Neural progenitor cell (in vitro differentiated cells): ENCODE measurements at places on chromosomes 2 and 18.

GRCh38 chr2:168008646-168009195 lies 238.7 kb downstream of the STK39 start:
- no peak for DNase-seq

DNA sequence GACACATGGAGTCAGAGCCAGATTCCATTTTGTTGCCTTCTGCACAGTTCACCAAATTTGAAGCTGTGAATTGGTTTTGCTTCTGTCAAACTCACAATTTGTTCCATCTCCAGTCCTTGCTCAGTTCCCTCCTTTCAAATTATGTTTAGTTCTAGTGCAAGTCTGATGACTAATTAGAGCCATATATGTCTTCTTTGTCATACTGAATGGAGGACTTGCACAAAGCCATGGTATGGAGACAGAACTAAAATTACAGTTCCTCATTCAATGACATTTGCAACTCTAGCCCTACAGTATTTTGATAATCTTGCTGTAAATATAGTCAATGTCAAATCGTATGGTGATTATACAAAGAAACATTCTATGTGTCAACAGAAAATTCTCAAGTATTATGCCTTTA lies 936.9 kb upstream of the CELF4 start:
- no peak for DNase-seq

GRCh38 chr2:143125717-143126116 lies 3.5 kb upstream of the ARHGAP15 start:
- DNase-seq, result no peak

DNA sequence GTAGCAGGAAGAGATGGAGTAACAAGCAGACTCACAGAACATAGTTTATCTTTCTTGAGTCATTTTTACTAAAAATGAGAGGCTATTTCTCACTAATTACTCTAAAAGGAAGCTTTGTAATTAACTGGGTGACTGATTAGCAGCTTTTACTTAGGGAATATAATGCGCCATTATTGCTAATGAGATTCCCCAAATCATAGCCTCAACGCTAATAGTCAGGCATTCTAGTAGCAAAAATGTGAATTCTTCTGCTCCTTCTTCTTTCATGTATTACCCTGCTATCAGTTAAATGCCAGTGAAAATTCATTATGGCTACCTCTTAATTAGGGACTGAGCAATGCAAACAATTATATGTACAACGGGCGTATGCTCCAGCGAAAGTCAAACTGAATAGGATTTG lies 349.8 kb downstream of the CDH19 start:
- DNase-seq, result no peak

DNA sequence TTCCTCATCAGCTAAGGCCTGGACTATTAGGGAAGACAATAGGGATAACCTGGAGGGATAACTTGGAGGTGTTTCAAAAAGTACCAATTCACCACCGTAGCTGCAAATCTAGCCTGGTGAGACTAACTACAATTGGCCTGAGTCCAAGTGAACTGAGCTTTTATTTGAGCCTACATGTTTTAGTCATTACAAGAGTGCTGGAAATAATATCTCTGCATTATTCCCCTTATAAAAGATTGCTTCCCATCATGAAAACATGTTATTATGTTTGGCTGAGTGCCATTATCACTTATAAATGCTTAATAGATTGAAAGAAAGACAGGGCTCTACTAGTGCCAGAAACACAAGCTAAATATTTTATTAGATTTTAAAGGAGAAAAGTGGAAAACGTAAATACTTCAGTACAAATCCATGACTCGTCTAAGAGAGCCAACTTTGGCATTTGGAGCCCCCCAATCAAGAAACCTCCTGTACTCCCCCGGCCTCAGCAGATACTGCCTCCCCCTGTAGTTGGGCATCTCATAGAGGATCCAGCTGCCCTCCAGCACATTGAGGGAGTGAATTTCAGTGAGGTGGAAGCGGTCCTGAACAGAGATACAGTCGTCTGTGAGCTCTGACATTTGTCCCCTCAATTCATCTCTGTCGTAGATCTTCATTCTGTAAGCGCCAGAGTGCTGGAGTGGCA lies 3.6 kb downstream of the CRYGB start:
- DNase-seq, result no peak

- no peak for DNase-seq
Measured at GRCh38 chr2:25204190-25204838, 35.9 kb upstream of the POMC start.

DNA sequence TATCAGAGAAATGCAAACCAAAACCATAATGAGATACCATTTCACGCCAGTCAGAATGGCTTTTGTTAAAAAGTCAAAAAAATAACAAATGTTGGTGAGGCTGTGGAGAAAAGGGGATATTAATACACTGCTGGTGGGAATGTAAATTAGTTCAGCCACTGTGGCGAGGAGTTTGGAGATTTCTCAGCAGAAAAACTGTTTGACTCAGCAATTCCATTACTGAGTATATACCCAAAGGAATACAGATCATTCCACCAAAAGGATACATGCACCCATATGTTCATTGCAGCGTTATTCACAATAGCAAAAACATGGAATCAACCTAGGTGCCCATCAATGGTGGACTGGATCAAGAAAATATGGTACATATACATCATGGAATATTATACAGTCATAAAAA lies 54.5 kb upstream of the WDR75 start:
- DNase-seq, result no peak

- no peak for DNase-seq
Measured at GRCh38 chr2:188570370-188570769, 278.7 kb downstream of the GULP1 start.

GRCh38 chr2:38806733-38807059 lies 28.7 kb downstream of the GEMIN6 start:
- no peak for DNase-seq

GRCh38 chr2:121994238-121995206 lies 239.1 kb downstream of the TSN start:
- no peak for DNase-seq

GRCh38 chr18:31563778-31564177 lies 27.9 kb upstream of the TTR start:
- DNase-seq, result no peak

DNA sequence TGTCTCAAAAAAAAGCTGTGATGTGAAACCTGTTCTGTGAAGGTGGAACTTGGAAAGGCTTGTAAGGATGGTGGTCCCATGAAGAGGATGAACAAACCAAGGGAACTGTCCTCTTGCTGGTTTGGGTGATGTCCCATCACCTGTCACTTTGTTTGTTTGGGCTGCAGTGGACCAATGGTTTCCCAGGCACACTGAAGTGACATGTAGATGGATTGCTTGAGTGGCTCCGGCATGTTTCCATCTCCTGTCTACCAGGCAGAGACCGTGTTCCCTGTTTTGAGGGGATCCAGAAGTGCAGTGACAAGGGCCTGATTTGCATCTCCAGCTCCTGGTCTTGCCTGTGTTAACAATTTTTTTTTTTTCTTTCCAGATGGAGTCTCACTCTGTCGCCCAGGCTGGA lies 8.9 kb downstream of the NEDD4L start:
- no peak for DNase-seq

DNA sequence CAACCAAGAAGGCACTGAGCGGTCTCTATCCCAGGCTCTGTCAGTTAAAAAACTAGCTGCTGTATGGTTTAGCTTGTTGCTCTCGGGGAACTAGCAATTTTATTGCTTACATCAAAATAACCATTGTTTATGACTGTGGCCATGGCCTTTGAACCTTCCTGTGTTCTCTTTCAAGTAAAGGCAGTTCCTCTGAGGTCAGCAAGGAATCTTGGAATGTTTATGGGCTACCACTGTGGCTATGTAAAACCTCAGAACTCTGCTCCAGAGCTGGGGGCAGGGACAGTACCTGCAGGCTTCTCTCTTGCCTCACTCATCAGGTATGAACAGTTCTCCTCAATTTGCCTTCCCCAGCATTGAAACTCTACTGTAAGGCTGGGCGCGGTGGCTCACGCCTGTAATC lies 416.0 kb upstream of the NETO1 start:
- DNase-seq, result no peak

DNA sequence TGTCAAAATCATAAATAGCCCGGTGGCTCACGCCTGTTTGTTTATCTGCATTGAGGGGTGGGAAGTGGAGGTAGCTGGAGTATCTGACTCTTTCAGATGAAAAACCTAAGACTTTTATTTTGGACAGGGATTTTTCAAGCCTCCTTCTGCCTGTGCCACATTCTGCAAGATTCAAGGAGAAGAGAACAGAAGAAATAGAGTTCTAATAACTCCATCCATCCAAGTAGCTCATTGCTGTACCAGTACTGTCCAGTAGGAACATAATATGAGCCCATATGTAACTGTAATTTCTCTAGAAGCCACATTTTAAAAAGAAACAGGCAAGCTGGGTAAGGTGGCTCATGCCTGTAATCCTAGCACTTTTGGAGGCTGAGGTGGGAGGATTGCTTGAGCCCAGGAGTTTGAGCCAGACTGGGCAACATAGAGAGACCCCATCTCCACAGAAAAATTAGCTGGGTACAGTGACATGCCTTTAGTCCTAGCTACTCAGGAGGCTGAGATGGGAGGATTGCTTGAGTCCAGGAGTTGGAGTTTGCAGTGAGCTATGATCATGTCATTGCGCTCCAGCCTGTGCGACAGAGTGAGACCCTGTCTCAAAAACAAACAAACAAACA lies 35.4 kb upstream of the NT5DC4 start:
- no peak for DNase-seq

- DNase-seq, result no peak
Measured at GRCh38 chr2:48674933-48675332, 57.3 kb downstream of the GTF2A1L start.

- peak; percentile 95 for DNase-seq
Measured at GRCh38 chr2:42047488-42048298, at the start of gene PKDCC. TSS of gene PKDCC (plus strand) at chr2:42048021. CDS start at chr2:42048200, 179 bp downstream.

GRCh38 chr2:207694811-207695281 lies 16.6 kb upstream of the CCNYL1 start:
- no peak for DNase-seq
